ENCODE measurements at places on chromosomes 1 and 21.

GRCh38 chr1:157404063-157404501 is 148.2 kb downstream of the FCRL5 start:
- no peak for DNase-seq

DNA sequence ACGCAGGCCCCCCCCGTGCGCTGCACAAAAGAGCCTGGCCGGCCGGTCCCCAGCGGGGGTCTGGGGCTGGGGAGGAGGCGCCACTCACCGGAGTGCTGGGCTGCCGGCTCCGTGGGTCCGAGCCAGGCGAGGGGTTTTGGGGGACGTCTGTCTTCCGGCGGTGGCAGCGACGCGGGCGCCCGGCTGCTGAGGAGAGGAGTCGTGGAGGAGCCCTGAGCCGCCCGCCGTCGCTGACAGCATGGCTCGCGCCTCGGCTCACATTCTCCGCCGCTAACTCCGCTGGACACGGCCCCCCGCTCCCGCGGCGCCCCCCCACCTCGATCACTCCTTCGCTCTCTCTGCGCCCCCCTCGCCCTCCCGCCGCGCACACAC is 649 bp downstream of the AHDC1 start:
- no peak for DNase-seq

DNA sequence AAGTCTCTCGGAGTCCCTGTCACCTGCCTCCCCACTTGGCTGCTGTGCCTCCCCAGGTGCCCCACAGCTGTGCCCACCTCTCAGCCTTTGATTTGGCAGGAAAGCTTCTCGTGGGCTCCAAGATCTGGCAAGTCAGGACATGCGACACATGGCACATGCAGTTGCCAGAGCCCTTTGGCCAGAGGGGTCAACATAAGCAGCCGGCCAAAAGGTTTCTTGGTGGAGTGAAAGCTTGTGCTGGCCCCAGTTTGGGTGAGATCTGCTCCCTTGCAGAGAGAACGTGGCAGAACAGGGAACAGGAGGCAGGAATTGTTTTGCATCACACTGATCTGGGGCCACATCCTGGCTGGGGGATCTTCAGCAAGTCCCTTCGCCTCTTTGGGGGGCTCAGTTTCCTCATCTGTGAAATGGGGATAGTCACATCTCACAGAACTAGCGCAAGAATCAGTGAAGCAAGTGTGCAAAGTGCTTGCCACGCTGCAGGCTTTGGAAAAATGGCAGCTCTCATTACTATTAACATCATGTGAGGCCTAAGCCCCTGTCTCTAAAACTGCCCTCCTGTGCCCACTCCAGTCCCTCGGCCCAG is 232.6 kb downstream of the TRABD2B start:
- no peak for DNase-seq

GRCh38 chr1:247180581-247180980 is 8.8 kb upstream of the ZNF124 start:
- DNase-seq, result no peak

DNA sequence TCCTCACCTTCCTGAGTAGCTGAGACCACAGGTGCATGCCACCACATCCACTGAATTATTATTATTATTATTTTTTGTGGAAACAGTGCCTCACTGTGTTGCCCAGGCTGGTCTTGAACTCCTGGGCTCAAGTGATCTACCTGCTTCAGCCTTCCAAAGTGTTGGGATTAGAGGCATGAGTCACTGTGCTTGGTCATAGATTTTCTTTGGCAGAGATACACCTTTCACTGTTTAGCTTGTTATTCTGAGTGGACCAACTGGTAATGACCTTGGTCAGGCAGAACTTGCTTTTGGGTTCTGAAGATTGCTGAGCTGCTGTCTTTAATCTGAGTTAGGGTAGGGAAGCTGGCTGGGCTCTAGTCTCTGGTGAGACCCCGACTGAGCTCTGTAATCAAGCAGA is 66.8 kb downstream of the DNAH14 start:
- no peak for DNase-seq

GRCh38 chr1:36703526-36704208 is 221.0 kb upstream of the CSF3R start:
- peak; percentile 5 for DNase-seq
